SHP77 treated with DMSO at 0.1 percent for 48 hours (cell line): ENCODE measurements at places on chromosomes 16 and 17.
A peak's percentile ranks its signal among the peaks of the same experiment; 100 is the strongest.

- DNase-seq: no peak
Observed at GRCh38 chr17:79294459-79295071, 219.9 kb downstream of the ENGASE start.

GRCh38 chr16:59039066-59039720 is 305.1 kb upstream of the GOT2 start:
- DNase-seq: no peak

DNA sequence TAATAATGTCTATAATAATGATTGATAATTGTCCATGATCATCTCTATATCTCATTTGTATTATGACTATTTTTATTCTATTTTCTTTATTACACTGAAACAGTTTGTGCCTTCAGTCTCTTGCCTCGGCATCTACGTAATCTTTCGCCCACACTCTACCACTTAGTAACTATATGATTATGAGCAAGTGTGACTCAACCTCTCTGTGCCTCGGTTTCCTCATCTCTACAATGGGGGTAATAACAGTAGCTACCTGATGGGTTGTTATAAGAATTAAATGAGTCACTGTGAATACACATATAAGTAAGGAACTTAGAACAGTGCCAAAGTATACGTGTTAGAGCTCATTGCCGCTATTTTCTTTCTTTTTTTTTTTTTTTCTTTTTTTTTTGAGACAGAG is 3.7 kb upstream of the SLC16A11 start:
- DNase-seq: no peak

- DNase-seq: no peak
Observed at GRCh38 chr16:2429771-2430663, 770 bp downstream of the CCNF start.

DNA sequence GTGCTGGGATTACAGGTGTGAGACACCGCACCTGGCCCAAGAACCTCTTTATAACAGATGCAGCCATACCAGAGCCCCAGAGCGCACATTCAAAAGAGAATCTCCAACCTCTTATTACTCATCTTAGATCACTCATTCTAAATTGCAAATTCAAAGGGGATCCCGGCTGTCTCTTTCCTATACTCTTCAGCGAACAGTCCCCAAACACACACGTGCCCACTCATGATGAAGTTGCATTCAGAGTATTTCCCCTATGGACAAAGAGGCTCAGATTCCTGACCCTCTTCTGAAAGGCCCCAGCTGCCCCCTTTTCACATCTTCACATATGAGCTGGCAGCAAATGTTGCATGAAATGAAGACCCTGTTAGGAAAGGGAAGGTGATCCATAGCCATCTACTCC is 22.5 kb upstream of the ABR start:
- no peak for DNase-seq

GRCh38 chr16:68823401-68824135 is 19.8 kb upstream of the TANGO6 start:
- no peak for DNase-seq

DNA sequence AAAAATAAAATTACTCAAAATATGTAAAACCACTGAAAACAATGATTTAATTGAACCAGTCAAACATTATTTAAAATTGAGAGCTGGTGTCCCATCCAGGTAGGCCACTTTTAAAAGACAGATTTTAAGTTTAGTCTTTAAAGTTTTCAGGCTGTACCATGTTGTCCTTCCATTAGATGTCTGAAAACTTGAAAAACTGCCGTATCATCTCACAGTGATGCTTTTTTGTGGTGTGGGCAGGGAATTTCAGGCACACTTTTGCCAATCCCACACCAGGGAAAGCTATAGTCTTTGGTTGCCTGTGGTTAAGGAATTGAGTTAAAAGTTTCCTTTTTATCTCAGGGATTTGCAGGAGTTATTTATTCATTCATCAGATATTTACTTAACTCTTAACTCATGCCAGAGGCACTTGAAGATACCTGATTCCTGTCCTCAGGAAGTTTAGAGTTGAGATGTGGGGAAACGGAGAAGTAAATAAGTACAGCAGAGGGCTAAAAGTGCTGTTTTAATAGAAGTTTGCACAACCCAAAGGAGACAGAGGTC is 3.2 kb downstream of the SNTB2 start:
- no peak for DNase-seq

- no peak for DNase-seq
Observed at GRCh38 chr17:640436-640835, 74.2 kb downstream of the VPS53 start.

DNA sequence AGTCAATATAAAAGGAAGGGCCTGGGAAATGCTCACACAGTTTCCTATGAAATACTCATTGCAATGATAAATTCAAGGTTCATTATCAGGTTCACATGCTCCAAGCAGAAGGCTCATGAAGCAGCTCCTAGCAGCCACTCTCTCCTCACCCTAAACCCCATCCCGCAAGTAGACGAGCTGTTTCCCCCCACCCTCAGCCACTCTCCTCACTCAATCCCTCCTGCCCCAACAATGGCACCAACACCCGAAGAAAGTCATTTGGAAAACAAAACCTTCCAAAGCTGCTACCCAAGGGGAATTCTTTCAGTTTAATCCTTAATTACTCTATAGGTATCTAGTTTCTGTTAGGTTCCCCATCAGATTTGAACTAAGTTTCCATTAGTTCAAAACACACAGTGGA is 69.7 kb downstream of the CREBBP start:
- DNase-seq: no peak

GRCh38 chr16:66289051-66289680 is 77.3 kb upstream of the CDH5 start:
- DNase-seq: no peak

- DNase-seq: no peak
Observed at GRCh38 chr16:87331241-87331801, 14.1 kb upstream of the C16orf95 start.

DNA sequence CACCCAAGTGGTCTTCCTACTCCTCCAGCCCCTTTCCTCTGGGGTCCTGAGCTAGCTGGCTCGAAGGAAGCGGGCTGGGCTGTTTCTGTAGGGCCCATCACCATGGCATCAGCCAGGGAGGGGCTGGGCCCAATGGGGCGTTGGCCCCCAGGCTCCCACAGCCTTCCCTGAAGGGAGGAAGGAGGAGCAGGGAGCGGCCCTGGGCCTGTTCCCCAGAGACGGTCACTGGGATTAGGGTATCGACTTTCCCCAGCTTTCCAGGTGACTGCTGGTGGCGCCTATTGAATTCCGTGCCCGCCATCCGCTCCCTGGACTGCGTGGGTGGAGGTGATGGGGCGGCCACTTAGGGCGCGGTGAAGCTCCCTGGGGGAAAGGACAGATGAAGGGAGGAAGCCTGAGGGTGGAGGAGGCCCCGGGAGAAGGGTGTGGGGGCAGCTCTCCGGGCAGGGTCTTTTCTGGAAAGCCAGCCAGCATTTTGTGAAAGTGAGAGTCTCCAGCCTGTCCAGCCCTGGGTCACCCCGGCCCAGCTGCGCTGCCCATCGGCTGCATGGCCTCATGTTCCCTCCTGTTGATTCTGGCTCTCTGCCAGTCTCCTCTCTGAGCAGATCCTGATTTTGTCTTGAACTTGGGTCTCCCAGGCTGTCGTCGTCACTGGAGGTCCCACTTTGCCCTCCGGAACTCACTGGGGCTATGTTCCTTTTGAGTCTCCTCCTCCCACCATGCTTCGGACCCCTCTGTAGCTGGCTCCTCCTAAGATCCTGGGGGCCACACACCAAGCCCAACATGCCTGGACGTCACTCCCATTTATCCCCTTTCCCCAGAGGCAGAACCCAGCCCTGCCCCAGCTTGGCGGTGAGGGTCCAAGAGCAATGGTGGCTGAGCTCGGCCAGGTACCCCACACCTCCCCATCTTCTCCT is 9.8 kb downstream of the NHERF1 start:
- peak; percentile 22 for DNase-seq

- no peak for DNase-seq
Observed at GRCh38 chr16:15041271-15042004, 14.4 kb downstream of the NTAN1 start.

DNA sequence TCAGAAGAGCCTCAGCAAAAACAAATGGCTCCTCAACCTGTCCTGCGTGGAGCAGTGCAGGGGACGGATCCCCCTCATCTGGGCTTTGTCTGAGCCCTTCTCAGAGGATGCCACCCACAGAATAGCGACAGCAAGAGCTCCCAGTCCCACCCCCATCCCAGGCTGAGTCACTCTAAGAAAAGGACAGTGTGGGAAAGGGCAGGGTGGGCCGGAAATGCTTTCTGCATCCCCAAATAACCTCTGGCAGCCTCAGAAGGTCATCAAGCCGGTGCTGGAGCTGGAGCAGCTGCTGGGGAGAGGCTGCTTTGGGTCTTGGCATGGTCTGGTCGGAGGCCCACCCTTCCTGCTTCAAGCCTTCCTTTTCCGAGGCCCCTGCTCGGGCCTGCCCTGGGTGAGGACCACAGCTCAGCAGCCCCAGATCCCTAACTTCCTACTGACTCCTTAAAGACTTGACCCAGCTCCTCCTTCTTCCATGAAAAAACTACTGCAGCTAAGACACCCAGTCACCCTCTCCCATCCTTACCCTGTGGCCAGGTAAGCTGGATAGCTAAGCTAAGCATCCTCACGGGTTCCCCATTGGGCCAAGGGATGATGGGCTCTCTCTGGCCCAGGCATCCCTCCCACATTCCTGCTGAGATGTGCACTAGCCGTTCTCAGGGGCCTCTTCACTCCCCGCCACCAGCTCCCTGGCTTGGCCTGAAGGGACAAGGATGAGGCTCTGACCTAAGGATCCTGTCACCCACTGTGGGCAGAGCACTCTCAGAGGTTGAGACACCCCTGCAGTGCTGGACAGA is 8.7 kb downstream of the SLC12A4 start:
- no peak for DNase-seq

DNA sequence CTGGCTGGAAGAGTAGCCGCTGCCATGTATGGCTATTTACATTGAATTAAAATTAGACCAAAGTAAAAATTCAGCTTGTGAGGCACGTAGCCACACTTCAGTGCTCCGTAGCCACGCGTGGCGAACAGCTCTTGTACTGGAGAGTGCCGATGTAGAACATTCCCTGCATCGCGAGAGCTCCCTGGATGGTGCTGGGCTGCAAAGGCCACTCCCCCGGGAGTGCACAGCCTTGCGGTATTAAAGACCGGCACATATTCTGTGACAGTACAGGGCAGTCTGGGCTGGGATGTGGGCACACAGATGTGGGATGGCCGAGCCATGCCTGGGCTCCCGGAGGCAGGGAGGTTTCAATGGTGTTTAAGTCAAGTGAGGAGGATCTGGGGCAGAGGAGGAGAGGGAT is 102.2 kb downstream of the CMIP start:
- no peak for DNase-seq

- DNase-seq: no peak
Observed at GRCh38 chr17:58694826-58695225, 2.4 kb downstream of the RAD51C start.

DNA sequence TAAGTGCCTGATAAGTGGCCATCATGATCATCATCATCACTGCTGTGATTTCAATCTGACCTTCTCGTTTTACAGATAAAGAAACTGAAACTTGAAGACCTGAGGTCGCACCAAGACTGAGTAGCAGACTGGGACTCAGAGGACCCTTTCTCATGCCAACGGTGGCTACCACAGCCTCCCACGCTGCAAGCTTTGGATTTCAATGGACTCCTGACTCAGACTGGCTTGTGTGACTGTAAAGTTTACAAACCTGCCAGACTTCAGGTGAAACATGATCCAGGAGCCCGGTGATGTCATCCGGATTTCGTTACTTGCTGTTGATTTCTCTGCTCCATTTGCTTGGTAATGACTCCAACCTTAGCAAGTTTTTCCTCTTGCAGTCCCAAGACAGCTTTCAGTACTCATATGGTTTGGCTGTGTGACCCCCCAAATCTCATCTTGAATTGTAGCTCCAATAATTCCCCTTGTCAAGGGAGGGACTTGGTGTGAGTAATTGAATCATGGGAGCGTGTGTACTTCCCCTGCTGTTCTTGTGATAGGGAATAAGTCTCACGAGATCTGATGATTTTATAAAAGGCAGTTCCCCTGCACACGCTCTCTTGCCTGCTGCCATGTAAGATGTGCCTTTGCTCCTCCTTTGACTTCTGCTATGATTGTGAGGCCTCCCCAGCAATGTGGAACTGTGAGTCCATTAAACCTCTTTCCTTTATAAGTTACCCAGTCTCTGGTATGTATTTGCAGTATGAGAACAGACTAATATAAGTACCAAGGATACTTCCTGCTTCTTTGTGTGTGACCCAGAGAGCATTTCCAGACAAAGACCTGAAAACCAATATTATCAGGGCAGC is 26.7 kb upstream of the IRX6 start:
- DNase-seq: no peak

GRCh38 chr17:51748749-51749604 is 409.5 kb downstream of the CA10 start:
- no peak for DNase-seq

- DNase-seq: no peak
Observed at GRCh38 chr17:8001976-8002720, at the start of gene GUCY2D. TSS of gene GUCY2D (plus strand) at chr17:8002615. CDS start at chr17:8003048, 433 bp downstream.

GRCh38 chr17:55642741-55643140 is 79.9 kb downstream of the TMEM100 start:
- no peak for DNase-seq
